Activated CD4-positive, alpha-beta T cell treated with anti-CD3 and anti-CD28 coated beads for 48 hours (primary cell): ENCODE measurements at places on chromosomes 2 and 18.

DNA sequence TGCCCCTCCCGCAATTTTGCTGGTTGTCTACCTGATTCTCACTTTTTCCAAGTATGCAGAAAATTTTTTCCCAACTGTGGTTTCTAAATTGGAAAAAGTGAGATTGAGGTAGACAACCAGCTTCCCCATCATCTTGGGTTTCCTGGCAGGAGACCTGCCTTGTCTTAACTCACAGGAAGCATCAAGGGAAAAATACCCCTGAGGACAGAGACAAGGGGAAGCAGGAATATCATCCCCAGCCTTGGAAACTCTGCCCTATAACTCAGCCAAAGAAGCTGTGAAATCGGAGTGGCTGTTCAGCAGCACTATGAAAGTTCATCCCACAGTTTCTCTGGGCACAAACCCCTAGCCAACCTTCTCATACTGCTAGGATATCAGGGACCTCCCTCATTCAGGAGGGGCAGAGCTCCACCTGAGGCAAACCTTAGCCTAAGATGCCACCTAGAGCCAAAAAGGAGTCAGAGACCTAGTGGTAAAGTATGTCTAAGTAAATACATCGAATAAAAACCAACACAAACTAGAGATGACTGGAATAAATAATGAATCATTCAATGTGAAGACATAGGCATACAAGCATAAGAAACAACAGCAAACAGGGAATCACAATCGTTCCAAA lies 68.2 kb downstream of the ZSWIM2 start:
- no peak for DNase-seq

- no peak for DNase-seq
Measured at GRCh38 chr18:73615506-73615905, 532.1 kb downstream of the FBXO15 start.

DNA sequence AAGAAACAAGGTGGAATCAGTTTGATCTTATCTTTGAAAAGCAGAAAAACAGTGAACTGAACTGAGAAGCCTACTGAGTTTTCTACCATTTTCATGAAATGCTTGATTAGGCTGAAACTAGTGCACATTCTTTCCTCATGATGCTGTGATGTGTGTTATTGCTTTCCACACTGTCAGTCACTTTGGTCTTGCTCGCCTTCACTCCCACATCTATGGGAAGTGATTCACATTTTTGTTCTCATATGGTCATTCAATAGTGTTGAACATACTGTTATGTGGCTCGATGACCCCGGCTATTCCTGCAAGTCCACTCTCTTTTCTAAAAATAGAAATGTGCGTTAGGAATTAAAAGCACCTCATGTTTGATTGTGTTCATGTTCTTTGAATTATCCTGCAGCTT lies 129.7 kb downstream of the TGIF1 start:
- DNase-seq, result no peak

GRCh38 chr18:9876867-9877654 lies 8.7 kb upstream of the TXNDC2 start:
- peak; percentile 34 for DNase-seq

DNA sequence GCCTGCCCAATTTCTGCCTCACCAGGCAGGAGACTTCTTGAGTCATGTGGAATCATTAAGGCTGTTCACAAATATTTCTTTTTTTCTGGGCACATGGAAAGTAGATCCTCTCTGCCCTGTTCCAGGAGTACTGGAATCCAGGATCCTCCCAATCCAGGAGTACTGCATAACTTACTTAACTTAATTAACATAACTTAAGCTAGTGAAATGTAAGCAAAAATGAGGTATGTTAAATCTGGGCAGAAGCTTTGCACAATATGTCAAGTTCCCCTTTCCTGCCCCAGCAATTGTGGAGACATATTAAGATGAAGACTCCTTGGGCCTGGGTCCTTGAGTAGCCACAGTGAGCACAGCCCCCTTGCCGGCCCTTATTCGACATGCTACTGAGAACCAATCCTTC lies 3.2 kb downstream of the CD207 start:
- DNase-seq, result no peak

DNA sequence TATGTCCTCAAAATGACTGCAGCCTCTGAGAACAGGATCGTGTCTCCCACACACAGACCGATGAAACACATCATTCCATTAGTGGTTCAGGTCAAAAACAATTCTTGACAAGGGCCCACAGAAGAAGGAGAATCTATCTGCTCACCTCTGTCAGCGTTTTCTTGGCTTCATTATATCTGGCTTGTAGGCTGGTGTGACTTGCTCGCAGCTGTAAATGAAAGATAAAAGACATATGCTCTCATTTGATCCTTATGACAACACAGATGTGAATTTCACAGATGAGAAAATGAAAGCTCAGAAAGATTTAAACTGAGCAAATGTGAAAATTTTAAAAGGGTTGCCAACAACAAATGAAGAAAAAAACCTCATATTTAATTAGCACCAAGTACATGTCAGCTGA lies 61.6 kb downstream of the CCDC93 start:
- no peak for DNase-seq

- DNase-seq, result no peak
Measured at GRCh38 chr2:11744631-11745394, 1.6 kb upstream of the LPIN1 start.

GRCh38 chr18:8253944-8254343 lies 355.3 kb upstream of the RAB12 start:
- no peak for DNase-seq

GRCh38 chr2:177165061-177165583 lies 47.5 kb upstream of the HNRNPA3 start:
- DNase-seq, result no peak

GRCh38 chr2:152467677-152468410 lies 132.9 kb downstream of the FMNL2 start:
- DNase-seq, result no peak

GRCh38 chr2:122138561-122138960 lies 383.1 kb downstream of the TSN start:
- no peak for DNase-seq

DNA sequence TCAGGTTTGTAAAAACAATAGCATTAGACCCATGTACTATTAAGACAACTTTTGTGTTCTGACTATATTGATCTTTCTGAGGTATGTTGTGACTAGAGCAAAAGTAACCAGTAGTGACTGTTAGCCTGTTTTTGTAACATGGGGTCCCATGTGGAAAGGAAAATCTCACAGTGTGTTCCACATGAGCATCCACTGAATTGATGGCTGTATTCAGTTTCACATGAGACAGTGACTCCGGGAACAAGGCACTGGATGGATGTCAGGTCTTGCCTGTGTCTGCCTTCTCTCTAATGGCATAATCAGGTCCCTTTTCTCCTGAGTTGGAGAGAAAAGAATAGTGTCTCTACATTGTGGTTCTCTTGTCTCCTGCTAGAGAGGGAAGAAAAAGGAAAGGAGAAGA lies 27.5 kb downstream of the TMEM178A start:
- DNase-seq, result no peak

DNA sequence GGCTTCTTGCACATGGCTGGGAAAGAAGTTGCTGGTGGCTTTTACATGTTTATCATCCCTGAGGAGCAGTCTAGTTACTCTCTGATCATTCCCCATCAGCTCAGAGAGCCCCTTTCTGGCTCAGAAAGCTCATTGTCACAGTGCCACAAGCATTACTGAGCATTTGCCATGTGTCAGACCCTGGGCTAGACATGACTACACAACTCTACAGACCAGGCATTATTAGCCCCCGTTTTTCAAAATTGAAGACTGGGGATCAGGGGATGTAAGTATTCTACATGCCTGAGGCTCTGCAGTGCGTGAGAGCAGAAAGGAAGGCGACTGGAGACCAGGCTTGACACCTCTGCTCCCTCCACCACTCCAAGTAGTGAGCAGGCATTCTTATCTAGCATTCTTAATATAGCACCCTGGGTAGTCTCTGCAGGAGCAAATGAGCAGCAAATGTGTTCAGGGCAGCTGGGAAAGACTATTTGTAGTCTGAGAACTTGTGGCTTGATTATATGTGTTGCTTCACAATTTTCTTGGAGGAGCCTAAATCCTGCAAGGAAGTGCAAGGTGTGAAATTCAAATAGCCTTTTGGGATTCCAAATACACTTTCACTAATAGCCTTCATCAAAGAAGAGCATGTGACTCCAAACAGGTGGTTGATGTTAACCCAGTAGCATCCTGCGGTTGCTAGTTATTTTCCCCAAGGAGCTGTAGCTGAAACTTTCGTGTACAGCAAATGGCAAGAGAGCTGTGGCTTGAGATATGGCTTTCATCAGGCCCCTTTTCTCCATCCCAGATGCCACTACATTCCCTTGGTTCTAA lies 143.2 kb downstream of the DDX1 start:
- DNase-seq, result no peak

GRCh38 chr2:46689993-46690392 lies 210.6 kb downstream of the TMEM247 start:
- DNase-seq, result no peak

DNA sequence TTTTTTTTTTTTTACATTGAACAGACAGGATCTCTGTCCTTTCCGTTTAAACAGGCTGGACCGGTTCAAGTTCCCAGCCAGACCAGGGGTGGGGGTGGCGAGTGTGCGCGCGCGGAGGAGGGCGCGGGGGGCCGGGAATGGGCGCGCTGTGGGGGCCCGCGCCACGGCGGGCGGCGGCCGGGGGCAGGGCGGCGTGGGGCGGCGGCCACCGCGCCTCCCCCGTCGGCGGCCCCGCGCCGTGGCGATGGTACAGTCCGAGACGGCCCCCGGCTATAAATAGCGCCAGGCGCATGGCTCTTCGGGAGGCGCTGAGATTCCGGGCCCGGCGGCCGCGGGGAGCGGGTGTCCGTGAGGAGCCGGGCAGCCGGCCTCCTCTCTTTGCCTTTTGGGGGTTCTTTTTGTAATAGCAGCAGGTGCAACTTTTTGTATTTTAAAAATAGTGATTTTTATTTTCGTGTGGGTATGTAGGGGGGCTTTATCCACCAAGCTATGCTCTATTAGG lies 430 bp upstream of the CELF4 start:
- no peak for DNase-seq

GRCh38 chr2:85578243-85579180 lies 1.1 kb downstream of the VAMP8 start:
- peak; percentile 37 for DNase-seq

DNA sequence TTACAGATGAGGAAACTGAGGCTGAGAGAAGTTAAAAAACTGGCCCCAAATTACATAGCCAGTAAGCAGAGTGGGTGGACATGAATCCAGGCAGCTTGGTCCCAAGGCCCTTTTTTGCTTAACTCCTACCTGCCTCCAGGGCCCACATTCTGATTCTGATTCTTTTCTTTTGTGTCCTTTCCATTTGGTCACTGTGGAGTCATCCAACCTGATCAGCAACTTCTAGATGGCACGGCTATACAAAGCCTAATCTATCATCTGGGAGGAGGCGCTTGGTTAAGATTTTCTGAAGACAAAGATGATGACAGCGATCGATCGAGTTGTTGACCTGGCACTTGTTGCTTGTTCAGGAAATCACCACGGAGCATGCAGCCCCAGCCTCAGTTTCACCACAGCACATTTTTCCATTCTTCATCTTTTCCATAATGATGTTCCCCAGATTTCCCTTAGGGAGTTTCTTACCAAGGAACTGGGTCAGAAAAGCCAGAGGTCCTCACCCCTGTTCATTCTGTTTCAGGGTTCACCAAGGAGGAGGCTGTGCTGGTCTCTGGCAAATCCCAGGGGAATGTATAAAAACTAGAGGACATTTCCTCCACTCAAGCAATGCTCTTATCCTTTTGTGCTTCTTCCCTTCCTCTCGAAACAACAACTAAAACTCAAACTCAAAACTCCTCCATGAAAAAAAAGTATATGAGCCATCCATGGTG lies 6.9 kb upstream of the IGFBP2 start:
- no peak for DNase-seq

GRCh38 chr2:238277695-238278094 lies 10.7 kb downstream of the PER2 start:
- DNase-seq, result no peak

DNA sequence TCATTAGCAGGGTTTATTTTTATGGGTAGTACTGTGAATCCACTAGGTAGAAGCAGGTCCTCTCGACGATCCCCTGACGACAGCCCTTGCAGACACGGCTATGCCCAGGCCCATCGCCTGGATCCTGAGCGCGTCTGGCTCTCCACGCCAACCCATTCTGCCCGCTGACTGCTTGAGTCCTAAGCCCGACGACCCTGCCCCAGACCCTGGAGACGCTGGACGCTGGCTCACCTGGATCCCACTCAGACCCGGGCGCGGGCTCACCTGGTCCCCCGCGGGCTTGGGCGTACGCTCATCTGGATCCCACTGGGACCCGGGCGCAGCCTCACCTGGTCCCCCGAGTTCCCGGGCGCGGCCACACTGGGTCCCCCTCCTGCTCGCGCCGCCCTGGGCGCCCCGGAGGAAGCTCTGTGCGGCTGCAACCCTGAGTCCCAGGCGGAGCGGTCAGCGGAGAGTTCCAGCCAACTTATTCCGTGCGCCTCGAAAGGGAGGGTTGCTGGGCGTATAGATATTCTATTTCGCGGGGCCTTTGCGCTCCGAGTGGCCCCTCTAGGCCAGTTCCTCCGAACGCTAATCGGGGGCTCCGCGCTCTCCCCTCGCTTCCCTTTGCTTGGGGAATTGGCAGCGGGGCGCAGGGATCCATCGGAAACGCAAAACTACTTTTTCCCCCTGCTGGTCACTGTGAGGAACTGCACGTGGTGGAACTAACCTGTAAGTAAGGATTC lies 22.4 kb upstream of the RMP24 start:
- DNase-seq, result peak; percentile 55

DNA sequence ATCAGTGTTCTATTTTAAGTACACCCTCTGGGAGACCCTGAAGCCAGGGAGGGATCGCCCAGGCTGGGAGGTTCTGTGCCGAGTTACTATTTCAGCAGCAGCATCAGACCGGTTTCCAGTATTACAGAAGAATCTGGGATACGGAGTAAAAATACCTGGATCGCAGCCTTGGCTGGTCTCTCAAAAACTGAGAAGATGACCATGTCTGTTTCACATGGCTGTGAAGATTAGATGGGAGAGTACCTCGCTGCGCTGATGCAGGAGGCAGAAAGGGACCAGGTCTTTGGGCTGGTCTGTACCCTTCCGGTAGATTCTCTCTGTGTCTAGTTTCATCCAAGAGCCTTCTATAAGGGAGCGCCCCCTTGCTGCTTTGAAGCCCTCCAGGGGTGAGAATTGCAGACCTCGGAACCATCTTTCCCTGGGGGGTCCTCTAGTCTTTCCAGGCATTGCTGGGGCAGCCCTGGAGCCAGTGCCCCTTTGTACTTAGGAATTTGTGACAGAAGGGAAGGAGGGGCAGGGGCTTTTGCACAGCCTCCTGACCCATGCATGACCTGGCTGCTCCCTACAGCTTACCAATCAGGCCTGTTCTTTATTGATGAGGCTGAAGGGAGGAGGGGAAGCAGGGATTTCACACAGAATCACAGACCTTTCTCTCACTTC lies 56.3 kb upstream of the MAPRE3 start:
- DNase-seq, result no peak

DNA sequence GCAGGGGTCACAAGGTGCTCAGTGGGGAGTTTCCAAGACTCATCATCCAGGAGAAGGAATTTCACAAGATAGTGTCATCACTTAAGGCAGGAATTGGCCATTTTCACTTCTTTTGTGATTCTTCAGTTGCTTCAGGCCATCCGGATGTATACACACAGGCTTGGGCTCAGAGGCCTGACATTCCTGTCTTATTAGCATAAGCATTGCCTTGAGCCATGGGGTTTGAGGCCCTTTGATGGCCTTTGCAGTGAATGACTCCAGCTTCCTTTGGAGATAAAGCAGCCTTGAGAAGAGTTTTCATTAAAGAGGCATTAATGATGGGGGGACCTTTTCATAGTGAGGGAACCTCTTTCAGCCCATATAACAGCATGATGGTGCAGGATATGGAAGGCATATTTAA lies 366.0 kb upstream of the CNTNAP5 start:
- no peak for DNase-seq

- DNase-seq, result no peak
Measured at GRCh38 chr2:205895981-205896655, 189.9 kb downstream of the INO80D start.

GRCh38 chr2:194714541-194714940 lies 942.5 kb upstream of the SLC39A10 start:
- DNase-seq, result no peak
